ENCODE measurements at places on chromosomes 11 and 22.

DNA sequence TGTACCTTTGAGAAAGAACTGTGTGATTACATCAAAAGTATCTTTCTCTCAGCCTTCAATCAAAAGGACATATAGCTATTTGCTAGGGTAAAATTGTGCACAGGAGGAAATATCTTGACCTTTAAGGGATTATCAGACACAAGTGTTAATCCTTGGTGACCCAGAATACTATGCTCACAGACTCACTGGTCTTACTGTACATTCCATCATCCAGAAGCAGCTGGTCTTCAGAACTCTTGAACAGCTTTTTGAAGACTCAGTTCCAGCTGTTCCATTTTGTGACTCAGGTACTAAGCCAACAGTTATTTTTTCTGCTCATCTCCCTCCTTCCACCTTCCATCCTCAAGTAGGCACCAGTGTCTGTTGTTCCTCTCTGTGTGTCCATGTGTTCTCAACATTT lies 19.8 kb downstream of the ZBED5 start:
- DNase-seq, result no peak

GRCh38 chr11:120662071-120662676 lies 150.6 kb downstream of the GRIK4 start:
- DNase-seq, result no peak

- no peak for DNase-seq
Measured at GRCh38 chr22:40137132-40137531, 40.6 kb upstream of the TNRC6B start.

DNA sequence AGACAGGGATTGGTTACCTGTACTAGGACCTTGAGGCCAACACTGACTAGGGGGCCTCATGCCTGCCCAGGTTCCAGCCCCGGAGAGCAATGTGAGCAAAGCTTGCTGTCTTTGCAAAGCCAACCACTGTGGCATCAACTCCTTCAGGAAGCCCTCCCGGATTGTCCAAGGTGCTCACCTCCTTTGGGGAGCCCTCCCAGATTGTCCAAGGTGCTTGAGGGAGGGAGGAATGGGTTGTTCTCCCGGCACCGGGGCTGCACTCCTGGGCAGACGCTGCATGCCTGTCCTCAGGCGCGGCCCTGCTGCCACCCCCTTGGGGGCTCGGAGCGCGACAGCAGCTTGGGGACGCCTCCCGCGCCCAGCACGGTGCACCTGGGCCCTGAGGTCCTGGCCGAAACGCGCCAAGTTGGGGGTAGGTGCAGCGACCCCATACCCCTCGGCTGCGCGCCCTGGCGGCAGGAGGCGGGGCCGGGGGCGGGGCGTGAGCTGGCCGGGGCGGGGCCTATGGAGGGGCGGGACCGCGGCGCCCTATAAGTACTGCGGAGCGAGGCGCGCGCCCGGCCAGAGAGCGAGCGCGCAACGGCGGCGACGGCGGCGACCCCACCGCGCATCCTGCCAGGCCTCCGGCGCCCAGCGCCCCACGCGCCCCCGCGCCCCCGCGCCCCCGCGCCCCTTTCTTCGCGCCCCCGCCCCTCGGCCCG lies at the start of gene CD81:
CD81 (plus strand) TSS at position 560 of the 701 bp plus-strand sequence. CDS start 240 bp downstream, outside the sequence.
- DNase-seq, result no peak

DNA sequence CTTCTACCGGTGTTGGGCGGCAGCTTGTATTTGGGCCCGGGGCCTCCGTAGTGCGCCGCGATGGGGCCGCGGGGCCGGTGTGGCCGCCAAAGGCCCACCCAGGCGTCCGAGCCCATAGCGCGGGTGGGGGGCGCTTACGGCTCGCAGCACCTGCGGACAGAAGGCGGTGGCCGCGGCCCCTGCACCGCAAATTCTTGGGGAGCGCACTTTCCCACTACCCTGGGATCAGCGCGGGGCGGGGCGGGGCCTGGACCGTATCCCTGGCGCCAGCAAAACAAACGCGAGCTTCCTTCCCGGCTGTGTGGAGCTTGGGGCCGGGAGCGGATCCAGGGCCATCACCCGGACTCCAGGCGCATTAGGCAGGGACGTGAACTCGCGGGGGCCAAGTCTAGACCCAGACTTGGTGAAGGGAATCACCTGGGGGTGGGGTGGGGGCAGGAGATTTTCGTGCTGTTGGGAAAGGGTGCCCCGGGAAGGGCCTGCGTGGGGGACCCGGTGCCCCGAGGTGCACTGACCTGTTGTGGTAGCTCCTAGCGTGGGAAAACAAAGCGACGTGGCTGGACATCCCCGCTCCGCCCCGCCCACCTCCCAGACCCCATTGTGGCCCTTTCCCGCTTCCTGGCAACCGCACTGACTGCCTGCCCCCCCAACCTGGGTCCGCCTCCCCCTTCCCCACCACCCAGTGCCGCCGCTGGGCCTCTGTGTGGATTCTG lies 2.3 kb upstream of the TYMP start:
- DNase-seq, result peak; percentile 61

GRCh38 chr11:84408946-84409411 lies 1122.8 kb upstream of the CCDC90B start:
- no peak for DNase-seq

GRCh38 chr11:93984196-93984567 lies 37.0 kb upstream of the HEPHL1 start:
- DNase-seq, result no peak

- DNase-seq, result no peak
Measured at GRCh38 chr11:68574308-68574707, 110.0 kb upstream of the GAL start.

DNA sequence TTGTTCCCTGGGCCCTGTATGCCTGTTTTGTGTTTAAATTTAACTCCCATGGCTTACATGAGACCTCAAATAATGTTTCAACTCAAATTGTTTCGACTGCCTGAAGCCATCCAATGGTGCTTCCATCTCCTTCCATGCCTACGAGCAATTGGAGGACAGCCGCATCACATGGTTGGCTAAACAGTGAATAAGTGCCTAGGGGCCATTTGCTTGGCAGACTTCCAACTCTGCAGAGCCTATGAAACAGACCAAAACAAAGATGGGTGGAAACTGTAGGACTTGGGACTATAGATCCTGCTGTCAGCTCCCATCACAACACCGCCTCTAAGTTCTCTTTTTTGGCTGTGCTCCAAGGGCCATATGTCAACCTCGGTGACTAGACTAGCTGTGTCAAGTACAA lies 84.1 kb downstream of the PARVA start:
- peak; percentile 24 for DNase-seq

GRCh38 chr22:49691256-49691655 lies 136.4 kb downstream of the BRD1 start:
- DNase-seq, result no peak

DNA sequence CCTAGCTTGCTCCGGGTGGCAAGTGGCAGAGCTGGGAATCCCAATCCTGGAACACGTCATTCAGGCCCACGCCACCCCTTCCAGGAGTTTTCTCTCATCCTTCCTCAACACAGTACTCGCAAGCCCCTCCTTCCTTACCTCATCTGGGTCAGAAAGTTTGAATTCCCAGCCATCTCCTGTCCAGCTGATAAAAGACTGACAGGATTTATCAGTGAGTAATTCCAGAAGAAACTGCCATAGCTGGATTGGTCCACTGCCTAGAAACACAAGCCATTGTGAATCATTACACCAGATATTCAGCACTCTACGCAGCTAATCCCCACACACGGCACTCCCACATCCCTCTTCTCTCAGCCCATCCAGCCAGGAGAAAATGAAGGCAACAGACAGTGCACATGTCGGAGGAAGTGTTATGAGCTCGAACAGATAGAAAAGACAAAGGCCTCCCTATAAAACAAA lies 124.0 kb downstream of the ETS1 start:
- no peak for DNase-seq

GRCh38 chr11:11977206-11977938 lies 31.1 kb downstream of the DKK3 start:
- no peak for DNase-seq

DNA sequence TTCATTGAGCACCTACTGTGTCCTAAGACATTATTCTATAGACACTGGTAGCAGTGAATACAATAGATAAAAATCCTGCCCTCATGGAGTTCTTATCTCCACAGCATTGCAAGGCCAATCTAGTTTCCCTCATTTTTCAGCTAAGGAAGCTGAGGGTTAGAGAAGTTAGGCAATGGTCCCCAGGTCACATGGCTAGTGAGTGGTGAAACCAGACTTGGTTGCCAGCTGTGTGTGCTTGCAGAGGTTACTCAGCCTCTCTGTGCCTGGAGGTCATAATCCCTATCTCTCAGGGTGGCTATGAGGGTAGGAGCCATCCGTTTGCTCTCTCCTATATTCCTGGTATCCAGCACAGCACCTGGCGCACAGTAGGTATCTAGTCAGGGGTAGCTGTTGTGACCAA lies 147.7 kb upstream of the SEZ6L start:
- no peak for DNase-seq

DNA sequence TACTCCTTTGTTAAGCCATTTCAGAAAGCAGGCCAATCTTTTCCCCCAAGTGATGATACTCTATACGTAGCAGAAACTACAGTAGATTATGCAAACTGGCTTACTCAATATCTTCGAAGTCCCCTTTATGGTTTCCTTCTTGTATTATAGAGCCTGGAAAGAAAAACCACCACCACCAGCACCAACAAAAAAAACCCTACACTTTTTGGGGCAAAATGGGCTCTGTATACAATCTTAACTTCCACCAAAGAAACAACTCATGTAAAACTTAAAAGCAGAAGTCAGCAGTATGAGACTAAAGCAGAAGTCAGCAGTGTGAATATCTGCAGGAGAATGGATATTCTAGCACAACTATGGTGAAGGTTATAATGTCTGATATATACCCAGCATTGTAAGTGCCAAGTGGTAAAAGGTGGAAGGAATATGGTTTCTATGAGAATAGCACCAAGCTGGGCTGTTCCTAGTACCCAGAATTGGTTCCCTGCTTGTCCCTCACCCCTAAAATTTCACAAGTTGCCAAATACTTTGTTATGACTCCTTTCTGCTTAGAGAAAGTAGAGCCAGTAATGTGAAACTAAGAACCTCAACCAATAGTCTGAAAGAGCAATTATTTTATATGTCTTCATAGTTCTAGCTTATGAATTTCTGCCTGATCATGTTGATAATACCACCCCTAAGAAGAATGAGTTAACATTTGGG lies 252.1 kb downstream of the SBF2 start:
- no peak for DNase-seq

GRCh38 chr22:45688600-45689080 lies 17.0 kb downstream of the ATXN10 start:
- DNase-seq, result no peak

DNA sequence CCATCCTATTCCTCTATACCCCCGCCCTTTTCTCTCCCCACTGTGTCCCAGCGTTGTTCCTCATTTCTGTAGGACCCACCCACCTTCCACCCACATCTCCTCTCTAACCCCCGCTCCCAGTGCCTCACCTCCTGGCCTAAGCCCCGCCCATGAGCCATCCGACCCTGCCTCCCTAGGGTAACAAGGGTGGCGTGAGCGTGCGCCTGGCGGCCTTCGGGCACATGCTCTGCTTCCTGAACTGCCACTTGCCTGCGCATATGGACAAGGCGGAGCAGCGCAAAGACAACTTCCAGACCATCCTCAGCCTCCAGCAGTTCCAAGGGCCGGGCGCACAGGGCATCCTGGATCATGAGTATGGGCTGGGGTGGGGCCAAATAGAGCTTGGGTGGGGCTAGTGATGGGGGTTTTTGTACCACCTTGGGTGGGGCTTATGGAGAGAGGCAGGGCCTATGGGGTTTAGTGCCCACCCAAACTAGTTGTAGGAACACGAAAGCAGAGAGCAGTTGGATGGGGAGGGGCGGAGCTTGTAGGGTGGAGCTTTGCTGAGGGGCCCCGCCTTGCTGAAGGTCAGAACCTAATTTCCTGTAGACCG lies 4.5 kb downstream of the INPP5J start:
- no peak for DNase-seq

GRCh38 chr11:68974421-68975194 lies 6.2 kb downstream of the MRGPRD start:
- DNase-seq, result no peak

- DNase-seq, result peak; percentile 31
Measured at GRCh38 chr11:125162743-125163142, 1.8 kb upstream of the PKNOX2 start.

GRCh38 chr11:120219938-120220746 lies 9.3 kb downstream of the OAF start:
- no peak for DNase-seq

GRCh38 chr11:71305041-71305440 lies 52.7 kb upstream of the SHANK2 start:
- no peak for DNase-seq

GRCh38 chr22:33389936-33390335 lies 331.8 kb upstream of the SYN3 start:
- DNase-seq, result no peak

- DNase-seq, result no peak
Measured at GRCh38 chr22:46105494-46106278, 44.6 kb upstream of the PPARA start.

DNA sequence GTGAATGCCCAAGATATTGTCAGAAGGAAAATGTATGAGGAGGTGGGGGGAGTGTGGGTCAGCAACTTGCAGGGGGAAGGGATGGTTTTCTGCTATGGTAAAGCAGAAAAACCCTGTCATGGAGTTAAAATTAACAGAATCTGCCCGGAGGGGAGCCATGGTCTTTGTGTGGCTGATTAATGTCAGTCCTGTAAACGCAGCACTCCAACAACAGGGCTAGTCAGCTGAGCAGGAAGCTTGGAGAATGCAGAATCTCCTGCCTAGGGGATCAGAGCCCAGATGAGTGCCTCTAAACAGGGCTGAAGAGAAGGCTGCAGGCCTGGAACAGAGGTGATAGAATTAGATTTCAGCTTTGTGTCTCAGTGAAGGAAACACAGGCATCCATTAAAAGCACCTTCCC lies 140.9 kb upstream of the MTNR1B start:
- no peak for DNase-seq

Measured in NCI-H1417 (cell line).